Endothelial cell (in vitro differentiated cells): ENCODE measurements at places on chromosomes 11 and 22. TPM values are rescaled to one million over a fixed set of nuclear protein-coding genes. Genes with fewer than 3 reads are reported as not detected.

DNA sequence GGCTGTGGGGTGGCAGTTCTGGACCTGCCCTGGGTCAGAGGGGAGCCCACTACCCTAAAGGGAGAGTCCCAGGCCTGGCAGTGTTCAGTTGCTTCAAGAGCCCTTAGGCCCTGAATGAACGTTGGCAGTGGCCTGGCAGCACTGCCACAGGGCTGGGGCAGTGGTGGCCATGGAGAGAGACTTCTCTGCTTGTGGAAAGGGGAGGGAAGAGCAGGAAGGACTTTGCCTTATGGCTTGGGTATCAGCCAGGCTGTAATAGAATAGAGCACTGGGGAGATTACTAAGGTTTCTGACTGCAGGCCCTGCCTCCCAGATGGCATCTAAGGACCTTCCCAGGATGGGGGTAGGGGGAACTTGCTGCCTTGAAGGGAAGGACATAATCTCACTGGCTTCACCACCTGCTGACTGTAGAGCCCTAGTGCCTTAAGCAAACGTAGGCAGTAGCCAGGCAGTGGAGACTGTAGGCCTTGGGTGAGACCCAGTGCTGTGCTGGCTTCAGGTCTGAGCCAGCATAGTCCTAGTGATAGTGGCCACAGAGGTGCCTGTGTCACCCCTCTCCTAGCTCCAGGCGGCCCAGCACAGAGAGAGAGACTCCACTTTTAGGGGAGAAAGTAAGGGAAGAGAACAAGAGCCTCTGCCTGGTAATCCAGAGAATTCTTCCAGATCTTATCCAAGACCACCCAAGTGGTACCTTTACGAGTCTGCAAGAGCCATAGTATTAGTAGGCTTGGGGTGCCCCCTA, 27.6 kb downstream of the PLA2G6 start:
- DNase-seq, result no peak
- peaks cover 18% of the 10 kb centered on the region for H3K4me1 ChIP-seq
- H3K27ac ChIP-seq, result no peak overlapping the region
- H3K36me3 ChIP-seq, result no peaks in the 10 kb centered on the region
- H3K27me3 ChIP-seq, result peaks cover 2% of the 10 kb centered on the region
- no peak overlapping the region for H3K4me3 ChIP-seq

- H3K27me3 ChIP-seq, result peaks cover 4% of the 10 kb centered on the region
- H3K4me1 ChIP-seq, result peaks cover 12% of the 10 kb centered on the region
- H3K4me3 ChIP-seq, result no peak overlapping the region
- H3K36me3 ChIP-seq, result peaks cover 22% of the 10 kb centered on the region
- no peak for DNase-seq
These were observed 36.3 kb upstream of the CARS1 start for GRCh38 chr11:3093281-3094191.

GRCh38 chr22:40310081-40310767, 36.1 kb upstream of the ADSL start:
- no peak for DNase-seq
- peaks cover 8% of the 10 kb centered on the region for H3K4me1 ChIP-seq

DNA sequence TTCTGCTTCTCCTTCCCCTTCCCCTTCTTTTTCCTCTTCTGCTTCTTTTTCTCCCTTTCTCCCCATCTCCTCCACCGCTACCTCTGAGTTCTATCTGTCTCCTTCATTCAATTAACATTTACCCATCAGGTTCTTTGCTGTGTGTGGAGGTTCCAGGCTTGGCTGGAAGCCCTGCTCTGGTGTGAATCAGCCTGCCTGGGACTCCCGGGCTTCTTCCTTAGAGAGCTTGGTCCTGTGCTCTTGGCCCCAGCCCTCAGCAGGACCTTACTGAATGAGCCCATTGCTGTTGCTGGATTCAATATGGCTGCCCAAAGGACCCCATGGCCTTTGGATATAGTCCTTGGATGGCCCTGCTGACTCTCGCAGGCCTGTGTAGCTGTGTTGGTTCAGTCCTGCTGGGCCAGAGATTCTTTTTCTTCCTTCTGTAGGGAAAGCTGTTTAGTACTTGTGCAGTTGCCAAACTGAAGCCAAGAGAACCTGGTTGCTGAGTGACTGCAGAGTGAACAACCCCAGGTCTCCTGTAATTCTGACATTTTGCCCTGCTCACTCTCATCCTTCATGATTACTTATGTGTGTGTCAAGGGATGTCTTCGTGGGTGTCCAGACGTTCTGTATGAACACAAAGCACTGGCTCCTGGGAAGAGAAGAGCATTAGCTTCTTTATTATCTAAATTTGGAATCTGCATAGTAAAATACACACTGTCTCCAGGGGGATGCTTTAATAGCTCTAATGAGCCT, 81.0 kb upstream of the ZBED5 start:
- H3K27ac ChIP-seq, result no peak overlapping the region
- peaks cover 11% of the 10 kb centered on the region for H3K4me1 ChIP-seq
- H3K27me3 ChIP-seq, result no peaks in the 10 kb centered on the region
- DNase-seq, result no peak

GRCh38 chr11:40285558-40285957, 1173.9 kb downstream of the LRRC4C start:
- no peak for DNase-seq
- H3K27ac ChIP-seq, result no peak overlapping the region
- H3K4me1 ChIP-seq, result peaks cover 2% of the 10 kb centered on the region
- no peaks in the 10 kb centered on the region for H3K36me3 ChIP-seq

GRCh38 chr11:129598378-129598777, 217.3 kb upstream of the TMEM45B start:
- no peaks in the 10 kb centered on the region for H3K36me3 ChIP-seq
- no peaks in the 10 kb centered on the region for H3K4me1 ChIP-seq
- no peak overlapping the region for H3K27ac ChIP-seq
- H3K4me3 ChIP-seq, result no peak overlapping the region
- no peak for DNase-seq

DNA sequence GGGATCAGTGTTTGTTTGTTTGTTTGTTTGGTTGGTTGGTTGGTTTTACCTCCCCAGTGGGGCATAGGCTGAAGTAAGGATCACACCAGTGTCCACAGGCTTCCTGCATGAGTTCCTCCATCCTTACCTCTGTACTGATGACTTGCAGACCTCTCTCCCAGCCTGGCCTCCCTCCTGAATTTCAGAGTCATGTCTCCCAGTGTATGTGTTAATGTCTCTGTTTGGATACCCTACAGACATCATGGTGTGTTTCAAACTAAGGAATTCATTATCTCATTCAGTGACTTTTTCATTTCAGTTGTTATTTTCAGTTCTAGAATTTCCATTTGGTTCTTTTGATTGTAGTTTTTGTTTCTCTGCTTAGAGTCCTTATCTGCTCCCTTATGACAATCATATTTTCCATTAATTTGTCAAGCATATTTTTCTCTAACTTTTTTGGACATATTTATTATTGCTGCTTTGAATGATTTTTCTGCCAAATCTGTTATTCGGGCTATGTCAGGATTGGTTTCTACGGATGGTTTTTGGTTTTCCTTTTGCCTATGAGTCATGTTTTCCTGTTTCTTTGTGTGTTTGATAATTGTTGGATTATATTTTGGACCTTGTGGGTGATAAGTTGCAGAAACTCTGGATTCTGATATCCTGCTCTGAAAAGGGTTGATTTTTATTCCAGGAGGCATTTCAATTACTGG, 23.6 kb downstream of the MYEOV start:
- H3K36me3 ChIP-seq, result peaks cover 3% of the 10 kb centered on the region
- no peak overlapping the region for H3K4me3 ChIP-seq
- H3K4me1 ChIP-seq, result no peaks in the 10 kb centered on the region
- H3K27me3 ChIP-seq, result peaks cover 5% of the 10 kb centered on the region
- no peak for DNase-seq
- H3K27ac ChIP-seq, result no peak overlapping the region

DNA sequence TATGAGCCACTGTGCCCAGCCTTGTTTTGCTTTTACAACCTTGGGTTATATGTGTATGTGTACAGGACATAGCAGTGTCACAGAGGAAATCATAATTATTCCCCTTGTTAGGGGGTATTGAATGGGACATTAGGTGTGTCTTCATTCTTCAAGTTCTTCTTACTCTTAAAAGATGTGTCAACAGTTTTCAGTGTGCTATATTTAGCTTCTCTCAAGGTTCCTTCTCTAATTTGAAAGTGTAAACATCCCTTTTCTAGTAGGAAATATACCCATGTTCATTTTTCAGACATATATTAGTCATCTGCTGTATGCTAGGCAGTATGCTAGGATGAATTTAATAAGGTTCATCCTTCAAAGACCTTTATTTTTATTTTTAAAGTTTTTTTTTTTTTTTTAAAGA, 17.1 kb downstream of the PCF11 start:
- H3K4me1 ChIP-seq, result peaks cover 13% of the 10 kb centered on the region
- peaks cover 25% of the 10 kb centered on the region for H3K36me3 ChIP-seq
- no peak overlapping the region for H3K4me3 ChIP-seq
- DNase-seq, result no peak
- H3K27me3 ChIP-seq, result no peaks in the 10 kb centered on the region
- H3K27ac ChIP-seq, result no peak overlapping the region

GRCh38 chr11:128232588-128232987, 354.8 kb downstream of the ETS1 start:
- no peak for DNase-seq

DNA sequence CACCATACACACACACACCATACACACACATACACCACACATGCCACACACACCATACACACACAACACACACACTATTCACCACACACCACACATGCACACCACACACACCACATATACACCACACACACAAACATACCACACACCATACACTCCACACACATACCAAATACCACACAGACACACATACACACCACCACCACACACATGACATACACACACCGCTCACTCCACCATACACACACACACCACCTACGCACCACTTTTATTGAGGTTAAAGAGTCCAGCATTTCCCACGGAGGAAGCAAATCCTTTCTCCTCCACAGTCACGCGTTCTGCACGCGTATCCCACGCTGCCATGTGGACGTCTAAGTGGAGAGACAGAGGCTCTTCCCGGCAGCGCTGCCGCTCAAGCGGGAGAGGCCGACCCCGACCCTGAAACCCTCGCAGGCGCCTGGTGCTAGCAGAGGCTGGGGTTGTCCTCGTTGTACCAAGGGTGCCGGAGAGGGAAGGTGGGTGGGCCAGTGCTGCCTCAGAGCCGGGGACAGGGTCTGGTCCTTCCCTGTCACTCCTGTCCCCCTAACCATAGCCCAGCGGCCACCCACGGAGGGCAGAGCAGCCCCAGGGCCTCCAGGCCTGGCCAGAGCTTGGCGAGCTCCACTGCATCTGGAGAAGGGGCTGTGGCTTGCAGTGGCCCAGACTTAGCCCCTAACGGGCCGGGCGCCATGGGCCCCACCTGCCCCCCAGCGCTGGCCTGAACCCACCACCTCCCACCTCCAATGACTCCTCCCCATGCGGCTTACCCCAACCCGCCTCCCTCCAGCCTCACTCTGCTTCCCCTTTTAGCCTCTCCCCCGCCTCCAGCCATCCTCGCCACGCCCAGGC, 1495.0 kb downstream of the BRD1 start:
- peaks cover 5% of the 10 kb centered on the region for H3K27me3 ChIP-seq
- H3K27ac ChIP-seq, result no peak overlapping the region
- DNase-seq, result no peak

- no peaks in the 10 kb centered on the region for H3K36me3 ChIP-seq
- H3K27ac ChIP-seq, result no peak overlapping the region
- peaks cover 4% of the 10 kb centered on the region for H3K27me3 ChIP-seq
- peak; percentile 40 for DNase-seq
- peaks cover 11% of the 10 kb centered on the region for H3K4me1 ChIP-seq
These were observed 58.1 kb downstream of the GGTLC2 start for GRCh38 chr22:22702237-22703202.

GRCh38 chr11:128919216-128919615, 23.5 kb downstream of the TP53AIP1 start:
- peaks cover 14% of the 10 kb centered on the region for H3K27me3 ChIP-seq
- peaks cover 4% of the 10 kb centered on the region for H3K4me1 ChIP-seq
- peak overlapping the region; percentile 37 for H3K4me3 ChIP-seq
- DNase-seq, result no peak

DNA sequence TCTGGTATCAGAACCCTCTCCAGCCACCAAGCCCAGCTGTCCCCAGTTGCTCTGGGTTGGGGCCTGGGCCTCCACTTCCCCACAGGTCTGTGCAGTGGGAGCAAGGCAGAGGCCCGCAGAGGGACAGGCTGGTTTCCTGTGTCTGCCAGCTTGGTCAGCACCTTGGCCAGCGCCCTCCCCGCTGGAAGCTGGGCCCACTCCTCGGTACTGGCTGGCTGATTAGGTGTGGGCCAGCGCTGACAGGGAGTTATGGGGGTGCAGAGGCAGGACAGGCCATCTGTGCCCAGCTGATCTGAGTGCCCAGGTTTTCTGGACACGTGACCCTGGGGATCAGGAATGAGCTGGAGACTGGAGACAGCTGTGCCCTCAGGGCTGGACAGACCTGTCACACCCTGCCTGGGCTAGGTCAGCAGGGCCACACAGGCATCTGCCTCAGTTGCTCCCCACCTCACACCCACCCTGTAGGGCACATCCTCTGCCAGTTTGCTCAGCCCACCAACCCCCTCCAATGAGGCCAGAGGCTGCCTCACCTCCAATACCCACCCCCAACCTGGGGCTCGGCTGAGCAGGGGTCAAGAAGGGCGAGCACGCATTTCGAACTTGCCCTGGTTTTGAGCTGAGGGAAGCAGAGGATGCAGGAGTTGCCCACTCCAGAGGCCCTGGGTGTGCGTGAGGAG, 175.3 kb downstream of the IGLL1 start:
- H3K4me1 ChIP-seq, result no peaks in the 10 kb centered on the region
- no peaks in the 10 kb centered on the region for H3K27me3 ChIP-seq
- H3K27ac ChIP-seq, result no peak overlapping the region
- peak; percentile 73 for DNase-seq
- no peak overlapping the region for H3K4me3 ChIP-seq
- H3K36me3 ChIP-seq, result no peaks in the 10 kb centered on the region

DNA sequence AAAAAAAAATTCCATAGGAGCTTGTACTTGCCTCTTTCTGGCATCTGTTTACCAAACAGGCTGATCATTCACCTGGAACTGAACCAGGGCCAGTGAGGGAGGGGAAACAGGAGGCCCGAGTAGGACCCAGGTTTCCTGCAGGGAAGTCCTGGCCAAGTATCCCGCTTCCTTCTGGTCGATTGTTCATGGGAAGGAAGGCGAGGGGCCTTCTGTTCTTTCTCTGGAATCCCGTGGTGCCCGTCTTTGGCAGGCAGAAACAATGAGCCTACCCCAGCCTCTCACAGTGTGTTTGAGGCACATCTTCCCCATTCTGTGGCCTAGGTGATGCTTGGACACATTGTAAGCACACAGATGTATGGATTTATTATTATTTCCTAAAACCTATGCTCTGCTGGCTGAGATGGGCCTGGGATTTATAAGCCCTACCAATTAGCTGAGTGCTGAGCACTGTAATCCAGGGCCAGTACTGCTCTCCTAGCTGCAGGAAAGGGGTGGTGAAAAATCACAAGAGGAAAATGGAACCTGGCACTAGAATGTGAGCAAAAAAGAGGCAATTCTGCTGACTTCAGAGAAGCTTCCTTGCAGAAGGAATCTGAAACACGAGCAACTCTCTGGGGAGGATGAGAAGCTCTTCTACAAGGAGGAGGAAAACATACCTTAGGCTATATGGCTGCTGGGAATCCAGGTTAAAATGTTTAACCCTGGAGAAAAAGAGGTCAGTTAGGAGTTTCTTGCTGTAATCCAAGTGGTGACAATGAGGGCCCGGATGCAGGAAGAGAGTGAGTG, 53.5 kb downstream of the PRR5L start:
- H3K27ac ChIP-seq, result peak overlapping the region; percentile 100
- peak overlapping the region; percentile 85 for H3K4me3 ChIP-seq
- H3K36me3 ChIP-seq, result peaks cover 4% of the 10 kb centered on the region
- H3K27me3 ChIP-seq, result peaks cover 2% of the 10 kb centered on the region
- DNase-seq, result peak; percentile 63
- H3K4me1 ChIP-seq, result peaks cover 68% of the 10 kb centered on the region

The OSBP2 gene
- 3.0 TPM for total RNA-seq

The TRIM6 gene
- total RNA-seq, result 10.1 TPM

The OR10G6 gene
- not detected for total RNA-seq

The CD3G gene
- not detected for total RNA-seq

The TUBA8 gene
- 0.46 TPM for total RNA-seq

The SLC22A12 gene
- not detected for total RNA-seq
